ENCODE measurements at places on chromosomes 7 and 10. TPM values are rescaled to one million over a fixed set of nuclear protein-coding genes. Genes with fewer than 3 reads are reported as not detected.

DNA sequence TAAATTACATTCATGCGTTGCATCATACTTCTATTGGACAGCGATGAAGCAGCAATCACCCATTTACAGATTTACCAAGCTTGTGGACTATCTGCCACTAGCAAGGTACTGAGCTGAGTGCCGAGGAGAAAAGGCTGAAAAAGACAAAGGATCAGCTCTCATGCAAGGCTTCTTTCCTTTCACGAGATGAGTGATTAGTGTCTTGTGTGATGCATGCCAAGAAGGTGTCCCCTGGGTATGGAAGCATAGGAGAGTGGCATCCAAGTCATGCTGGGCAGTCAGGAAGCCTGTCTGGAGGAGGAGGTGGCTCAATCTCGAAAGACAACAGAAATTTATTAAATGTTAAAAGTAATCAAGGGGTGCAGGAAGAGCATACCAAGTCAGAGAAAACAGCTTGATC, 40.9 kb downstream of the ACSM6 start:
- no peak for DNase-seq

GRCh38 chr10:72285972-72286521, 12.3 kb downstream of the DDIT4 start:
- no peak for DNase-seq

DNA sequence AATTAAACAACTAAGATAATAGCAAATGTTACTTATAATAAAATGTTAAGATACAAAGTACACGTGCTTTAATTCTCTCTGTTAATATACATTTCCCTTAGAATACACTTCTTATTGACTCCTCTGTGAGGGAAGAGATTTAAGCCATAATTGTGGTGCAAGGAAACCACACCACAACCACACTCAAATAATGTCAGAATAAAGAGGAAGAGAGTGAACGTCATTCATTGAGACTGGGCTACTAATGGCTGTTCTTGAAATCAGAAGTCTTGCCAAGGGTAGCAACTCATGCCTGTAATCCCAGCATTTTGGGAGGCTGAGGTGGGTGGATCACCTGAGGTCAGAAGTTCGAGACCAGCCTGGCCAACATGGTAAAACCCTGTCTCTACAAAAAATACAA, 10.0 kb downstream of the FAM171A1 start:
- DNase-seq: no peak

DNA sequence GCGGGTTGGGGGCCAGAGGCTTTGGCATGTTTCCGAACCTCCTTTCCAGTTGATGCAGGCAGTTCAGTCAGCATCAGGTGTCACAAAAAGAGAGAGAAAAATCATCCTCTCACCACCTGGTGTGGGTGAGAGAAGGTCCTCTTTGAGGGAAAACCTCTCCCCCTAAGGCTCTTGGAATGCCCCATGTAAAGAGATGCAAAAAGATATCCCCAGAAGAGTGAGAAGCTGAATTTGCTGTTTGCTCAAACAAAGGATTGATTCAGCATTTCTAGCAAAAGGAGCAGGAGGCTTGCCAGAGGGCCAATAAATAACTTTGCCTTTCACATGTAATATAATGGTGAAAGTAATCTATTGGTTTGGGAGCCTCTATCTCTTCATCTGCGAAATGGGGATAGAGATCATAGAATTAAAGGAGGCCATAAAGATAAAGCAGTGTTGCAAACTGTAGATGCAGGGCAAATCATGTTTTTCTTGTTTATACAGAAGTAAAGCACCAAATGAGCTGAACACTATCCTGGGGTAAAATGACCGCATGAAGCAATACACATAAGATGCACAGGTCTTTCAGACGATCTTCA, 425.9 kb downstream of the LRMDA start:
- no peak for DNase-seq

- peak; percentile 19 for DNase-seq
Measured at GRCh38 chr10:118564652-118565051, 30.8 kb downstream of the PRLHR start.

- peak; percentile 8 for DNase-seq
Measured at GRCh38 chr7:137009404-137009803, 141.0 kb downstream of the CHRM2 start.

DNA sequence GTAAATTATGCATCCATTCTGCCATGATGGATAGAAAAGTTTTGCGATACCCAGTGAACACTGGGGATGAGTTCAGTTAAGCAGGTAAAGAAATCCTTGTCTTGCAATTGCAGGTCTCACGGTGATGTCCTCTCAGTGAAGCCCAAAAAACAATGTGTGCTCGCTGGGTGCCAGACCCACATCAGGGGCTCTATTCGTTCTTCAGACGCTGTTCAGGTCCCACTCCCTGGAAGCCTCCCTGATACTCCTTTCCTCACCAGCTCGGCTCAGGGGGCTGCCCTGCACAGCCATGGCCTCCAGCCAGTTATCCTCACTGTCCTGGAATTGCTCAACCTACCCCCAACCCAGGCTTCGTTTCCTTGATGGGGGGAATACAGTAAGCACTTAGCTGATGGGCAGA, 323.5 kb downstream of the ADARB2 start:
- DNase-seq: no peak

DNA sequence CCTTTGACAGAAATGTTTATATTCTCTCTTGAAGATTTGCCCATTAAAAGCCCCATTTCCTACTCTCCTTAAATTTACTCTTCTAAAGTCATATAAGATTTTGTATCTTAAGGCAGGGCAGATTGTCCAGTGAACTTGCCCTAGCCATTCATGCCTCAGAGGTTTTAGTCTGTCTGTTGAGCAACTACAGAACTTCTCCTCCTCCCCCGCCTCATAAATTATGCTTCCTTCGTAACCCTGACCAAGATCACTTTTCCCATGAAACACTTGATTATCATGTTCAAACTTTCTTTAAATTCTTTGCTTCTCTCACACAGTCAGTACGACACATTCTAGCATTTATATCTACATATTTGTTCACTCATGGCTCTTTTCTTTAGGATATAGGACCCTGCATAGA, 621.3 kb downstream of the ANKRD7 start:
- DNase-seq: no peak

GRCh38 chr7:44698046-44698580, 50.5 kb upstream of the ZMIZ2 start:
- DNase-seq: no peak

DNA sequence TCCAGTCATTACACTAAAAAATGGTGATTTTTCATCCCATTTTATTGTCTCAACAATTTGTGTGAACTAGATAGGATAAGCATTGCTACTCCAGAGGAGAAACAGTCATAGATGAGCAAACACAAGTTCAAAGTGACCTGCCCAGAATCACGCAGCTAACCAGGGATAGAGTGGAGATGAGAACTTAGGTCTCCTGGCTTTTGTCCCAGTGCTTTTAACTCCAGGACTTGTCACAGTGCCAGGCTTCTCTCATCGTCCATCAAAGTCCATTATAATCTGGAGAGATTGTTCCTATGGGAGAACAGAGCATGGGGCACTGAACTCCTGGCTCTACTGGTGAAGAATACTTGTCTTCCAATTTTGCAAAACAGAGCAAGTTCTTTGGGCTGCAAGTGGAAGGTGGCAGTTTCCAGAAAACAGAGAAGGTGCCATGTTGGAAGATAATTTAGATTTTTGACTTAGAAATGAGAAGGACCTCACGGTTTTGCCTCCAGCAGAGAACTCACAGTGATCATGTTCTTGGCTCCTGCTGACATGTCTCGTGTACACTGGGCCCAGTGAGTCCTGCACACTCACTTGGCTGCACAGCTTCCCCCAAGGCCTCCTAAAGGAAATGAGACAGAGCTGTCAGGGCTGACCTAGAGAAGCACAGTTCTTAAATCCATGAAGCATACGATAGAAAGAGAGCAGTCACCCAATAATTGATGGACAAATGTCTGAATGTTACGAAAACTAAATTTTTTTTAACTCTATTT, 322.9 kb upstream of the NRP1 start:
- DNase-seq: peak; percentile 69

DNA sequence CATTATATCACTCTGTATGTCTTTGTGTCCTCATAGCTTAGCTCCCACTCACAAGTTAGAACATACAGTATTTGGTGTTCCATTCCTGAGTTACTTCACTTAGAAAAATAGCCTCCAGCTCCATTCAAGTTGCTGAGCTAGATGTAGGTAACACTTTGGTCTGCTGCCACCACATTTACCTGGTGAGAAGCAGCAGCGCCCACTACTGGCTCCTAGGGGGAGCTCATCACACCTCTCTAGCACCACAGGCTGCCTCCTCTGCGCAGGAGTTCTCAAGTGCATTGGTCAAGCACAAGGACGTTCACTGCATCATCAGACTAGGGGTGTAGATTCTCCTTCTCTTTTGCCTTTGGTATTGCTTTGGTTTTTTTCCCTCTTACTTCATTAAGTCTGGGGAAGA, 530.9 kb upstream of the AUTS2 start:
- DNase-seq: peak; percentile 47

DNA sequence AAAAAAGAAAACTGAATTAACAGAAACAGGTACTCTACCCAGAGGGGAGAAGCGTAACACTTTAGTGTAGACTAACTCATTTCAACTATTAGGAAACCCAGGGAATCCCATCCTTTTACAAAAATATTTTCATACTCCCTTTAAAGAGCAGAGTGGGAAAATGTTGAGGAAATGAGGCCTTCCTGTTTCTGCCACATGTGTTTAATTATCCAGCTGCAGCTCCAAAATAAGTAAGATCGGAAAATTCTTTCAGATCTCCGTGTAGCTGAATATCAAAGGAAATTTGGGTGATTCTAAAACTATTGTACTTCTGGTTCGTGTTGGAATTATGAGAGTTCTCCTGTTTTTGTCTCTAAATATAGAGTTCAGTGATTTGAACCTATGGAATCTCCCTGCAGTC, 58.0 kb upstream of the CAV2 start:
- DNase-seq: no peak

- no peak for DNase-seq
Measured at GRCh38 chr7:7672545-7673239, 32.1 kb downstream of the UMAD1 start.

DNA sequence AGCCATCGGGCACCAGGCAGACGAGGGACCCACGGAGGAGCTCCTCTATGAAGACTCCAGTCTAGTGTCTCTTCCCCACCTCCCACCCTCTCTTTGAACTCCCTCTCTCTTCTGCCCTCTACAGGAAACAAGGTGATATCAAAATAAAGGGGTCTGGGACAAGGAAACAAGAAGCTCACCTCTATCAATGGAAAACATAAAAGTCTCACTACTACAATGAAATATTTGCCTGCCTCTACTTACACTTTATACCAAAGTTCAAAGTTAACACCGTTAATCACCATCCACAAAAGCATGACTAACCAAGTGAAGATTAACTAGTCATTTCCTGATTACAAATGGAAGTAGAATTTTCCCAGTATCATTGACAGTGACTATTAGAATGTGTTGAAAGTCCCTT, 82.2 kb downstream of the PARD3 start:
- DNase-seq: peak; percentile 55

DNA sequence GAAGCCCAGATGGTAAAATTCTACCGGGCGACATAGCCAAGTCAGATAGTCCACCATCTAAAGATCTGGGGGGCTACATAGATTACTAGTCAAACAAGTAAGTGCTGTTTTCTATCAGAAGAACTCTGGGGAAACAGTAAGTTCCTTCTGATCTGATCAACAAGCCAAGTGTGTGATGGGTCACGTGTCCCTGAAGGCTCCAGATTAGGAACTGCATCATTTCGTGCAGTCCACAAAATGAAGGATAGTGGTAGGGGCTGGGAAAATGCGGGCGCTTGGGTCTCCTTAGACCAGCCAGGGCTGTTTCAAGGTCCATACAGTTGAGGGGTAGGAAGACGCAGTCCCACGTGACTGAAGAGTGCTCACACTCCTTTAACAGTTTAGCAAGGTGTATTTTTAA, 1.8 kb upstream of the CHN2 start:
- no peak for DNase-seq

- no peak for DNase-seq
Measured at GRCh38 chr7:49397750-49398149, 375.7 kb upstream of the VWC2 start.

GRCh38 chr10:111146025-111146640, 69.3 kb downstream of the ADRA2A start:
- no peak for DNase-seq

- no peak for DNase-seq
Measured at GRCh38 chr10:2777666-2778355, 289.5 kb upstream of the PFKP start.

DNA sequence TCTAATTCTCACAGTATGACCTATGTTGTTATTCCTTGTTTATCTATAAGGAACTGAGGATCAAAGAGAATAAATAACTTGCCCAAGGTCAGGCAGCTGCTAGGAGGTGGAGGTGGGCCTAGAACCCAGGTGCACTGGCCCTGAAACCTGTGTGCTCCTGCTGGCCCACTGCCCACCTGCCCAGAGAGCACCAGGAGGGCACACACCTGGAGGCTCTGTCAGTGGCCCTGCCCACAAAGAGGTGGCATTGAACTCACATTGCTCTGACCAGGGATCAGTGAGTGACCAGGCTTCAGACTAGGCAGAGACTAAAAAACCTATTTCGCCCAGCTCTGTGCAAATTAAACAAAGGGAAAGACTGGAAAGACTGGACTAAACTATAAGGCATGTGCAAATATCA, 210.6 kb downstream of the TNS3 start:
- no peak for DNase-seq

DNA sequence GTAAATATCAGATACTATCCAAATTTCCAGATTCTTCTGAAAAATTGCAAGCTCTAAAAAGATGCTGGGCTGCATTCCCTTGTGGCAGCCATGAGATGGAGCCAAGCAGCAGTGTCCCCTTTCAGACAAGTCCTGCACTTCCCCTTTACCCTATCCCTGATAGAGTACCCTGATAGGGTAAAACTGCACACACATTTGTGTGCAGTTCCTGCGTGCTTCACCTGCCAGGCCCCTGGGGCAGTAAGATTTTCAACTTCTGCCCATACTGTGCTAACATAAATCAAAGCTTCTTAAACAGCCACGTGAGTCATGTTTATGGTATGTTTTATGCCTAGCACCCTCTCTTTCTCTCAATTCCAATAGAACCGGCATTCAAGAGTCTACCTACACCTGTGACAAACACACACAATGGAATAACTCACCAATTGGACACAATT, 52.2 kb downstream of the IFIT5 start:
- peak; percentile 75 for DNase-seq

DNA sequence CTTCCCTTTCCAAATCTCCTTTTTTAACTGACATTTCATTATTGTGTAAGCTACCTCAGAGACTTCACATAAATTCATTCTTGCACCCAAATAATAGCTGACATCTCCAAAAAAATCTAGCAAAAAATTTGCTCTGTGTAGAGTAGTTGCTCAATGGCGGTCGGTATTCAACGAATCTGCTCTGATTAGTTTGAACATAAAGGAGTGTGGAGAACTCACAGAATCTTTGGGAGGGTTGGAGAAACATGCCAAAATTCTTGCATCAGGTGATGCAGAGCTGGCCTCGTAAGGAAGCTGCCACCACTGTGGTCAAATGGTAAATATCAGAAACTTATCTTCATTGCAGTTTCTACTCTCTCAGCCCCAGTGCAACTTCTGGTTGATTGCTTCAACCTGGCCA, 201.2 kb upstream of the MDFIC start:
- DNase-seq: no peak

SFRP4 gene
- 0.27 TPM for total RNA-seq

GIMAP5 gene
- not detected for total RNA-seq

AKR1E2 gene
- not detected for total RNA-seq

SOSTDC1 gene
- not detected for total RNA-seq

MRLN gene
- not detected for total RNA-seq

ELFN1 gene
- total RNA-seq: not detected

RPP38 gene
- 8.7 TPM for total RNA-seq

MLXIPL gene
- 0.07 TPM for total RNA-seq

WEE2 gene
- total RNA-seq: not detected

ADAP1 gene
- 0.84 TPM for total RNA-seq

Measured in M059J (cell line).